Muscle of leg (tissue), 16 donors: ENCODE measurements at places on chromosomes 3 and 15.

GRCh38 chr3:175082631-175083030, 223.5 kb downstream of the NAALADL2 start:
- no peaks in the 10 kb centered on the region for H3K36me3 ChIP-seq
- H3K27ac ChIP-seq = no peak overlapping the region
- H3K27me3 ChIP-seq = no peaks in the 10 kb centered on the region
- no peak overlapping the region for H3K4me3 ChIP-seq

DNA sequence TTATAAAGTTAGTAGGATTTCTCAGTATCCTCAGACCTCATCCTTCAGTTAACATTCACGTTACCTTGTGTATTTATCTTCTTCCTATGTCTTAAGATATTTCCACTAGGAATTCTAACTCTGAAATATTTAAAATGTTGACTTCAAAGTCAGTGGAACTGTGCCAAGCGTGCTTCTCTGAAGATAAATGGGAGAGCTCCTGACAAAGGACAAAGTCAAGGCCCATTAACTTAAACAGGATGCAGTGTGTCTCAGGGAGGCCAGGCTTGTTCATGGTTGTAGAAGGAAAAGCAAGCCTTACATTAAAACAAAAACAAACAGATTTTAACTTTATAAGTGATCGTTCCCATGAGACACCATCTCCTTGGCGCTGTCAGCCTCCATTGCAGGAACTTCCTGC, 41.5 kb downstream of the ABHD17C start:
- peaks cover 12% of the 10 kb centered on the region for H3K4me1 ChIP-seq
- H3K27me3 ChIP-seq = no peaks in the 10 kb centered on the region
- no peak overlapping the region for H3K27ac ChIP-seq
- no peak for DNase-seq

DNA sequence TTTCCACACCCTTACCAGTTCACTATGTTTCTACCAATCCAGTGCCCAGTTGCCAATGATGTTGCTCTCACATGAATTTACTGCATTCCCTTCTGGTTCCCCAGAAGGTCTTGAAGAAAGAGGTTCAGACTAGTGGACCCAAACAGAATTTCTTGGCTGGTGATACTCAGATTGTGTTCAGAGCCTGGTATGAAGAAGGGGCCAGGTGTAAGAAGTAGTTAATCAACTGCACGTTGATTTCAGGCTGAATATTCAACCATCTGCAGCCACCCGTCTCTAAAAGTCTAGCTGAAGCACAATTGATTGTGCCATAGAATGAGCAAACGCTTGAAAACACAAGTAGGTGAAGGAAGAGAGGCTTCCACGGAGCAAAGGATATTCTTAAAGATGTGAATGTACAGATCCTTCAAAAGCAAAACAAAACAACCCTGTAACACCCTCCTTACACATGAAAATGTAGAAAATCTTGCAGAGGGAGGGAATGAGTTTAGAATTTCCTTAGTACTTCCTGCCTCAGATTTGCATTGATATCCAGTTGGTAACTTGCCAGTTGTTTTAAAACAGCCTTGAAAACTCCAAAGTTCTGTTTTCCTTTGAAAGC, 4.7 kb downstream of the RBMS3 start:
- H3K4me3 ChIP-seq = peak overlapping the region; percentile 34
- no peaks in the 10 kb centered on the region for H3K36me3 ChIP-seq
- H3K27ac ChIP-seq = peak overlapping the region; percentile 93
- no peaks in the 10 kb centered on the region for H3K27me3 ChIP-seq

DNA sequence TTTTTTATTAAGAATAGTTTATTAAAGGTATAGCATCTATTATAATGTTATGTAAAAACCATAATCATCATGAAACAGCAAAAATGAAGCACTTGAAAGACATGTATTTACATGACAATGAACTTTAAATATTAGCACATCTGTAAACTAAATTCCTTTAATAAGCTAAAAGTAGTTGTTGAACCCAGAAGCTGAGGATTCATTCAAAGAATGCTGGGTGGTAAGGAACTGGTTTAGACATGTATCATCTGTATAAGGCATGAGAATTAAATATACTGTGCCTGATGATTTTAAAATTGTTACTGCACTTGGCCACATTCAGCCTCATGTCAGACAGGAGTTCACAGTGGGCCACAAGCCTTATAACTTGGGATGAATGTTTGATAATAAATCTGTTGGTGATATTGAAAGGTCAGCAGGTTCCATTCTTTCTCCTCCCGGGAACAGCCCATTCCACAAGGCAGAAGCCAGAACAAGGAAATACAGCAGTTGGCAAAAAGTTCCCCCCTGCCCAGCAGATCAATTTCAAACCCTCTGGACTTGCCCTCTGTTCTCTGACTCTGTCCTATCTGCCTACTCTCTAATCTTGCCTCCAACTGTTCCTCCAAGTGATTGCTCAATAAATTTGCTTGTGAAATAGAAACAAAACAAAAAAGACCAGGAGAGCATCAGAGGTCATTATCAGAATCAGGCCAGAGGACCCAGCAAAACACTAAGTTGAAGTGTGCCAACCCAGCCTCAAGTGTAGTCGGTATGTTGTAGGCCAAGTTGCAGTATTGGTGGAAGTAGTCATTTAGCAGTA, 49.8 kb upstream of the TEX264 start:
- H3K4me3 ChIP-seq = no peak overlapping the region
- no peak for DNase-seq
- H3K36me3 ChIP-seq = no peaks in the 10 kb centered on the region
- no peaks in the 10 kb centered on the region for H3K27me3 ChIP-seq

GRCh38 chr3:12131351-12132090, 27.2 kb downstream of the TIMP4 start:
- no peaks in the 10 kb centered on the region for H3K36me3 ChIP-seq
- peaks cover 7% of the 10 kb centered on the region for H3K27me3 ChIP-seq
- no peak overlapping the region for H3K27ac ChIP-seq
- no peak overlapping the region for H3K4me3 ChIP-seq
- no peaks in the 10 kb centered on the region for H3K4me1 ChIP-seq
- DNase-seq = no peak

DNA sequence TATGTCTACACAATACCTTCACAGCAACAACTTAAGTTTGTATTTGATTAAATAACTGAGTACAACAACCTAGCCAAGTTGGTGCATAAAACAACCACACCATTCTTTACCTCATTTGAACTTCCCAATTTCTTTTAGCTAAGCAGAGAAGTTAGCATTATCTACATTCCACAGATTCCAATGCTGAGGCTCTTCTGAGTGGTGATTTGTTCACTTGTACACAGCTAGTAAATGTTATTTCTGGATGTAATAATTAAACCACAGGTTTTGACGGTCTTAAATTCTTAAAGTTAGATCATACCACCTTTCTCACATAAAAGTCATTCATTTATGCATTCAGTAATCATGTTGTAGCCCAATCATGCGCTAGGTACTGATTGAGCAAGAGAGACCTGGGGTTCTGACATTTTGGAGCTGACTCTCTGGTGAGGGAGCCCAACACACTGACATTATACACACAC, 102.5 kb downstream of the SST start:
- DNase-seq = no peak
- no peaks in the 10 kb centered on the region for H3K4me1 ChIP-seq
- no peak overlapping the region for H3K4me3 ChIP-seq

DNA sequence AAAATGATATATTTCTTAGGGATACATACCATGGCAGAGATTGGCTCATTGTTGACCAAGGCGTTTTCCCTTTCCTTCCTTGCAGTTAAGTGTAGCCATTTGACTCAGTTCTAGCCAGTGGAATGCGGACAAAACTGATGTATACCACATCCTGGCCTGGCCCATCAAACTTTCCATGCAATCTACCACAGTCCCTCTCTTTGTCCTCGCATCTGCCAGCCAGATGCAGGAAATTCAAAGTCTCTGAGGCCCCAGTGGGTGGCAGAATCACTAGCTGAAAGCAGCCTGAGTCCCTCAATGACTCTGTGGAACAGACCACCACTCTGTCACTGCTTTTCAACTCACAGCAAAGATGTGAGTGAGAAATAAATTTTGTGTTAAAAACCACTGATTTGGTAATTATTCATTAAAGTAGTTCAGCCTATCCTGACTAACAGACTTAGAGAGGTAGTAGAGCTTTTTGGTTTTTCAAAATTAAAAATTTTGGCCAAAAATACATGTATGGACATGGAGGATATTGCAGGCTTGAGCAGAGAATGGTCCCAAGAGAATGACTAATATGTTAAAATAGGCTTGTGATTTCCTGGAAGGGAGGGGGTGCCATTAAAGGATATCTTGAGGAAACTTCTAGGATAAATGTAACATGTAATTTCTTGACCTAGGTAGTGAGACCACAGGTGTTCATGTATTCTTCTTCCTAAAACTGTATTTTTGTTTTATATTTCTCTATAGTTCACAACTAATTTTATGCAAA, 10.9 kb downstream of the LRRFIP2 start:
- no peaks in the 10 kb centered on the region for H3K4me1 ChIP-seq
- H3K27me3 ChIP-seq = no peaks in the 10 kb centered on the region
- peaks cover 13% of the 10 kb centered on the region for H3K36me3 ChIP-seq
- DNase-seq = no peak
- no peak overlapping the region for H3K4me3 ChIP-seq
